ENCODE measurements at places on chromosomes 1 and 21. TPM values are rescaled to one million over a fixed set of nuclear protein-coding genes. Genes with fewer than 3 reads are reported as not detected.

- DNase-seq: peak; percentile 39
Measured at GRCh38 chr1:23657659-23658275, 33.8 kb upstream of the RPL11 start.

GRCh38 chr1:118445156-118445555 lies 260.1 kb upstream of the SPAG17 start:
- DNase-seq: no peak

DNA sequence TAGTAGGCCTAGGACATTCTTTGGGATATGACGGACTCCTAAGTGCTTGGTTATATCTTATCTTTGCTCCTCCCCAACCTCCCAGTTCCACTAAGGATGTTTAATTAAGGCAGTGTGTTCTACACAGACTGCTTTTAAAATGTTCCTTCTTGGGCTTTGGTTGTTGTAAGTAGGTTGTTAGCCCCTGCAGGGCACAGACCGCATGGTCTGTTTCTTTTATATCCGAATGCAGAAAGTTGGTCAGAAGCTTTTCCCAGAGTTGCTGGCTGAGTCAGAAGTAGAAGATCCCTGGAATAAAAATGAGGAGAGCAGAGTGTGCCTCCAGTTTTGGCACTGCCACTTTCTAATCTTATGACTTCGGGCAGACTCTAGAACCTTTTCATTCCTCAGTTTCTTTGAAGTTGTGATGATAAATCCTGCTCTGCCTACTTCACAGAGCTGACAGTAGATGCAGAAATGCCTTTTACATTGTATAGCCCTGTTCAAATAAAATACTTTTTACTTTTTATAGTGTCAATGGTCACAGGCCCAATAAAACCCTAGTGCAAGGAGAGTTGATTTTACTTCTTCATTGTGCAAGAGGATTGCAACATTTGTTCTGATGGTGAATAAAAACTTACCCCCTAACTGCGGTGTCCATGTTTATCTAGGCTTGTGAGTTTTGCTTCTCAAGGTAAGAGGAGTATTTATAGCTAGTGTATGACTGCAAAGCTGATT lies 18.4 kb downstream of the FMN2 start:
- DNase-seq: no peak

DNA sequence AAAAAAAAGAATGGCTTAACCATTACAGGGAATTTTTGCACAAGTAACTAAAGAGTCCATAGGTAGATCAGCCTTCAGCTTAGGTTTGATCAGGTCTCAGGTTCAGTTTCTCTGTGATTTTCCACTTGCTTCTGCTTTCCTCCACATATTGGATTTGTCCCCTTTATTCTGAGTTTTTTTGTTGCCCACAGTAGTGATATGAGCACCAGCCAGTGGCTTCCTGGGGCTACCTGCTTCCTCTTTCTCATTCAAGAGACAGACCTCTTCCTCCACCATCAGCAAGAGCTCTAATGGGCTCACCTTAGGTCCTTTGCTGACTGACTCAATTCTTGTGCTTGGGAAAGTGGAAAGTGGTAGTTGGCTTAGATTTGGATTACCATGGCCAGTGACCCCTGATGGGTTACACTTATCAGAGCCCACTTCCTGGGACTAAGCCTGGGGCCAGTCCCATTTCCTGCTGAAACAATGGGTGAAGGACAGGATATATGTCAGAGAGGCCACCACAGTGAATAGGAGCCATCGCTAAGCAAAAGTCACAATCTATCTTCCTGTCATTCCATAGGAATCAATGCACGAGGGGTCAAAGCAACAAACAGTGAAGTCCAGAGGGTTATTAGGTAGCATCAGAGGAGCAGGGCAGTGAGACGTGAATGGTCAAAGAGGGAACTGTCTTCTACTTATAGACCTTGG lies 12.8 kb upstream of the PLA2G2E start:
- DNase-seq: no peak

- DNase-seq: peak; percentile 36
Measured at GRCh38 chr1:27099587-27100334, 55.2 kb downstream of the SLC9A1 start.

DNA sequence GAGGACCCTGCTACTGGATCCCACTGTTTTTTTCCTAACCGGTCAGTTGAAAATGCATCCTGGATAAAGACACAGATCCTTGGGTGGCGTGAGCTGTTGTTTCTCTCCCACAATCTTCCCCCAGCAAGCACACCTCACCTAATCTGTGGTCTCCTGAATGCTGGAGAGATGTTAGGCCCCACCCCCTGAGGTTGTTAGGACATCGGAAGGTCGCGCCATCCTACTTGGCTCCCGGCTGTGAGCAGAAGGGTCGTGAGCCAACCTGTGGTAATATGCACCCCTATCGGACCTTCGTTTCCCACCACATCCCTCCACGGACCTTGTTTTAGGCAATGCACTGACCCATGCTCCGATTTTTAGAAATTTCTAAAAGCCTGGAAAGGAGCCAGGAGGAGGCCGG lies 89.9 kb upstream of the IPO9 start:
- no peak for DNase-seq

The VAV3 gene
- 69.1 TPM for total RNA-seq

The KCNJ15 gene
- not detected for total RNA-seq

The USF1 gene
- 72.4 TPM for total RNA-seq

Data from left colon (tissue), 2 donors.